ENCODE measurements at places on chromosomes 1 and 21.
A peak's percentile ranks its signal among the peaks of the same experiment; 100 is the strongest.

DNA sequence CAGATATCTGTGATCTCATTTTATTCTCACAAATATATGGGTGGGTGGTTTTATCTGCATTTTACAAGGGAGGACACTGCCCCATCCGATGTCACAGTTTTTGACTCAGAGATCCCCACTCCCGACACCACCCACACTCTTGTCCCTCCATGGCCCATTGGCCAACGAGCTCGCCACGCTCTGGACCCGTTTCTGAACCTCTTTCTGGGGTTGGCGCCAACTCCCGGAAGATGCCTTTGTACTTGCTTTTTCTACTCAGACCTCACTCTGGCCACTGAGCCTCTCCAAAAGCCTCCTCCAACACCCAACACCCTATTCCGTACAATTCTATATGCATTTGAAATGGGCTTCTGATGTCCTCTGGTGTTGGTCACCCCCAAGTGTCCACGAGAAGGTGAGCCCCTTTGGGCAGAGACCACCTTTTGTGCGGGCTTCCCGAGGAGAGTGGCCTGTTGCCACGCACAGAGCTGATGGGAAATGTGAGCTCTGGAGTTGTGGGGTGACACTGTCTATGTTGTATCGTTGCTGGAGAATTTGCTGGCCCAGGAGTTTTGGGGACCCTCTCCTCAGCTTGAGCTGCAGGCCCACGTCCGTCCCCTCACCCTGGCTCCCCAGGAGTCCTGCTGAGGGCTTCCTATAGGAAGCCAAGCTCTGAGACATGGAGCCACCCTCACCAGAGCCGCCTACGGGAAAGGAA lies 366.9 kb upstream of the VAMP3 start:
- DNase-seq: no peak

- no peak for DNase-seq
Measured at GRCh38 chr1:160795951-160796383, at the start of gene LY9. LY9 (plus strand) TSS chr1:160796174; CDS start chr1:160796188, 14 bp downstream.

- no peak for DNase-seq
Measured at GRCh38 chr1:183914276-183914675, 109.4 kb downstream of the RGL1 start.

- no peak for DNase-seq
Measured at GRCh38 chr1:58437623-58438022, 108.9 kb downstream of the OMA1 start.

DNA sequence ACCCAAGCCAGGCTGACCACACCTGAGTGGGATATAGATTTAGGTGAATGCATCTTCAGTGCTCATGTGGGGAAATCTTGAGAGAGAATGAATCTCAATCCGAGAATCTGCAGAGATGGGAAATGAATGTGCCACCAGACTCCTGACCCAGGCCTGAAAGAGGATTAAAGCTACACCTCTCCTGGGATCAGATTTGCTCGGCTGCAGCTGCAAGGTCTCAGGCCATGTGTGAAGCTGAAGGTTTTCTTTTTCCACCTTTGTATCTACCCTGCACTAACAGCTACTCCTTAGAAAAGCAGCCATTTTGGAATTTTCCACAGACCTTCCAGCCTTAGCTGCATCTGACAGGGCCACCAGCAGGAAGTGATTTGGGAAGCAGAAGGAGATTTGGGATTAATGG lies 18.3 kb downstream of the GPR3 start:
- no peak for DNase-seq

- no peak for DNase-seq
Measured at GRCh38 chr1:59641836-59642235, 172.9 kb upstream of the HOOK1 start.

DNA sequence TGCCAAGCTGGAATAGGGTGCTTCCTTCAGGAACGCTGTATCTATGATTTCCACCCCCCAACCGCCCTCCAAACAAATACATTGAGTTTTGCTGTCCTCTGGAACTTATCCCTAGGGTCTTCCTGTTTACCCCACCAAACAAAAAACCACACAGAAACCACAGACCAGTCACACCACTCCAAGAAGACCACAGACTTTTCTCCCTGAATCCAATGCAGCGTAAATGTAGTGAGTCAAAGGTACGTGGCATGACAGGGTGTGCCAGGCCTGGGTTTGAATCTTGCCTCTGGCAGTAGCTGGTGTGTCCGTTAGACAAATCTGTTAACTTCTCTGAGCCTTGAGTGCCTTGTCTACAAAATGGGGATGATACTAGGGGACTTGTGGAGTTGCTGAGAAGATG lies 27.8 kb downstream of the ASAP3 start:
- no peak for DNase-seq

DNA sequence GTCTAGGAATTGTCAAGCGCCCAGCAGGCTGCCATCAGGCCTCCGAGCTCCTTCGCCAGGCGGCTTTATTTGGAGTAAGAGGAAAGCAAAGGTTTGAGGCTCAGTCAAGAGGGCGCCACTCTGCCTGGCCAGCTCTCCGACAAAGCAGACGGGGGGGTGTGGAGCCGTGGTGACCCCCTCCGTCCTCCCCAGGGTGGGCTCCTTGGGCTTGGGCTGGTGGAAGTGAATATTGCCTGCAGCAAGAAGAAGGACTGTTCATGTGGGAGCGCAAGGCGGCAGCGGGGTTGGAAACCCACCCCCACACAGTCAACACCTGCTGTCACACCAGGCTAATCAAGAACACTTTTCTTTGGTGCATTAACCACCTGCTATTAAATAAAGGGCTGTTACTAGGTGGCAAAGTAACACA lies 14.6 kb downstream of the EPHX1 start:
- no peak for DNase-seq

DNA sequence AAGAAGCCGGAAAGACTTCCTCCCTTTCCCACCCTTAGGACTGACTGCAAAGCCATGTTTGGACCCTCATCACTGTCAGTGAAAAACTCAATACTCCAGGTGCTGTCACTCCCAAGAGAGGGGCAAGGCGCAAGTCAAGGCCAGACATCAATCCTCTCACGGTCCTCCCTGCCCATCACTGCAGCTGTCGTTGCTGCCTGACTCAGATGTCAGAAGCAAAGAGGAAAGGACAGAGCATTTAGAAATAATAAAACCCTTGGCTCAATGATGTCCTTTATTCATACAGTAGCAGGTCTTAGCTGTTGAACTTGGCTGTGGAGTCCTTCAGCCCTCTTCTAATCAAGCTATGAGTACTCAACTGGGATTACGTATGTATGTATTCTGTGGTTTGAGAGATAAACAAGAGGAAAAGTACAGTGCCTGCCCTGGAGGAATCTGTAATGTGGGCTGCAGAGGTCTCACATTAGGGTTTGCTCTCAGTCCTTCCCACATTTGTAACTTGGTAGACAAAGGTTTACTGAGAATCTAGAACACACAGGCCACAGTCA lies 13.5 kb downstream of the SUSD4 start:
- no peak for DNase-seq

DNA sequence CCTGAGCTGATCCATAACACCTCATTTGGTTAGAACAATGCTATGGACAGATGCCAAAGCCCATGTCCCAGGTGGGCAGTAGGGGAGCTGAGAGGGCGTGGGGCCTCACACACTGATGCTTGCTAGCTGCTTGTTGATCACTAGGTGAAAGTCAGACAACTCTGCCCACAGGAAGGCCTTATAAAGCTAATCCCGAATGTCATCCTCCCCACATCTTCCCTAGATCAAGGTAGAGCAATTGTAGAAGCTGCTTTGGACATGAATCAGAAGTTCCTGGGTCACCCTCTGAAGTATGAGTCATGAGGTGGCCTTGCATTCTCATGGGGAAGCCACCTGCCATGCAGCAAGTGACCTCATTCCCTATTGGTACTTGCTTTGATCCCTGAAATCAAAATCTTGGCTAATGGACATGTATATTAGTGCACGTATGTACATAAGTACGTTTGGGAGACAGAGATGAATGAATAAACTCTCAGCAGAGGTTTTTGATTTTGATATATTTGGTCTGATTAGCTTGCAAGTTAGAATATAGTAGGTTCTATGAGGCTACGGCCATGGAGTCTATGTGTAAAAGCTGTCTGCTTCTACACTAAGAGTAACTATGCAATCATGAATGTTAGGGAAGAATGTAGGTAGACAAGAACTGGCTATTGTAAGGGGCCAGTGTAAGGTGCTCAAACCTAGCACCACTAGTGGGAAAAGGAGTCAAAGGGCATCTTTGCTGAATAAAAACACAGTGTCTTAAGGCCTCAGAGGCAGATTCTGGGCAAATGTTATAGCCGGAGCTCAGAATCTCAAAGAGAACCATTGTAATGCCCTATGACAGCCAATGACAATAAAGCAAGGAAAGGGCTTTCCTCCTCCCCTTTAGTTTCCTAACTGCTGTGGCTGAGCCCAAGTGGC lies 52.6 kb downstream of the ABCA4 start:
- DNase-seq: peak; percentile 39

DNA sequence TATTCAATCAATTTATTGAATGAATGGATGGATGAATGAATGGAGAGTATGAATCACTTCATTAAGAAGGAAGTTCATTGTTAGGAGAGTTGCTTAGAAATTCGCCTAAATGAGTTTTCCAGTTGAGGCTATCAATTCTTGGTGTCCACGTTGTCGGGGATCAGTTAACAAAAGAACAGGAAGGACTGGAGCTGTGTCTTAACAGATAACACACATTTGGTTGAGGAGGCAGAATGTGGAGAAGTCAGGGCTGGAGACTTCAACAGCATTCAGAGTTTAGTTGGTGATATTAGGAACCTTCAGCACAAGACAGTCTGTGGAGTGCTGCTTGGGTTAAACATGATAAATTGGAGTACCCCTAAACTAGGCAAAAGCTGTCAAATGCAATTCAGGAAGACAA lies 33.7 kb downstream of the ZBTB18 start:
- no peak for DNase-seq

DNA sequence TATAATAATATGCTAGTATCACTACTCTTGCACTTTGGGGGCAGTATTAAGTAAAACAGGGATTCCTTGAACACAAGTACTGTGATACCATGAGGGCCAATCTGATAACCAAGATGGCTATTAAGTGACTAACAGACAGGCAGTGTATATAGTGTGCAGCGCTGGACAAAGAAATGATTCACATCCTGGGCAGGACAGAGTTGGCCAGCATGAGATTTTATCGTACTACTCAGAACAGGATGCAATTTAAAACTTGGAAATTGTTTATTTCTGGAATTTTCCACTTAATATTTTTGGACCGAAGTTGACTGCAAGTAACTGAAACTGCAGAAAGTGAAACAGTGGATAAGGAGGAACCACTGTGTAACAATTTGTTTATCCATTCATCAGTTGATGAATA lies 74.6 kb downstream of the DNTTIP2 start:
- peak; percentile 83 for DNase-seq

DNA sequence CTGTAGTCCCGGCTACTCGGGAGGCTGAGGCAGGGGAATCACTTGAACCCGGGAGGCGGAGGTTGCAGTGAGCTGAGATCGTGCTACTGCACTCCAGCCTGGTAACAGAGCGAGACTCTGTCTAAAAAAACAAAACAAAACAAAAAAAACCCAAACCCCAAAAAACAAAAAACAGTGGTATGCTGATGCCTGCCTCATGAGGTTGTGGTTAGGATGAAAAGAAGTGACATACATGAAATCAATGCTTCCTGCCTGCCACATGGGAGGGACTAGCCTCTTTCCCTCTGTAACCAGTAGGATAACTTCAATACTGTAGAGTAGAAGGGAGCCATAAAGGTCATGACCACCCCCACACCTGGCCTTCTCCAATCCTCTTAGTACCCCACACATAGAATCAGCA lies 55.2 kb downstream of the TENT5C start:
- no peak for DNase-seq

- no peak for DNase-seq
Measured at GRCh38 chr1:64051796-64052195, 151.6 kb upstream of the UBE2U start.

DNA sequence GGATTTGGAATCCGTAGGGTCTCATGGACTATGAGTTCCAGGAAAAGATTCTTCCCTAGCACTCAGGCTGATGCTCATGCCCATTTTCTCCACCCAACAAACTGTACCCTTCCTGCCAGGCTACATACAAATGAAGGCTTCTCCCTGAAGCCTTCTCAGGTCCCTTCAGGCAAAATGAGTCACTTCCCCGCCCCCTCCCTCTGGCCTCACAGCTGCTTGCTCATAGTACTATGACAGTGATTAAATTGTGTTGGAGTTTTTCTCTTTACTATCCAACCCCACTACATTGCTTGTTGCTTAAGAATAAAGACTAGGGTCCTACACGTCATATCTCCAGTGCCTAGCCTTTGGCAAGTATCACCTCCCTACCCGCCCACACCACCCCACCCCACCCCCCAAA lies 207.6 kb upstream of the NFIA start:
- no peak for DNase-seq

DNA sequence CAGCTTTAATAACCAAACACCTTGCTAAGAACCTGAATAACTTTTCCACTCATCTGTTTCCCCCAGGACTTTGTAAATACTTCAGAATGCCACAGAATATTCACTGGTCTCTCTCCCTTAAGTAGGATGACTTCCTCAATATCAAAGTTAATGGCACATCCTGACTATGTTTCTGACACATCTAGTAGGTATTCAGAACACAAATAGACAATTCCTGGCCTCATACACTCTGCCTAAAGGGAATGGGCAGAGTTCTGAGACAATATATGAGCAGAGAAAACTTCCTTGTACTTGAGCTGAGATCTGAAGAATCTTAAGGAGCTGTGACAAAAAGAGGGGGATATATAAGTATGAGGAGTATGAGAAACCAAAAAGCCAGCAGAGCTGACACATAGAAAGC lies 34.8 kb downstream of the ANKRD13C start:
- peak; percentile 51 for DNase-seq

GRCh38 chr1:37614105-37614504 lies 18.4 kb upstream of the GNL2 start:
- no peak for DNase-seq

DNA sequence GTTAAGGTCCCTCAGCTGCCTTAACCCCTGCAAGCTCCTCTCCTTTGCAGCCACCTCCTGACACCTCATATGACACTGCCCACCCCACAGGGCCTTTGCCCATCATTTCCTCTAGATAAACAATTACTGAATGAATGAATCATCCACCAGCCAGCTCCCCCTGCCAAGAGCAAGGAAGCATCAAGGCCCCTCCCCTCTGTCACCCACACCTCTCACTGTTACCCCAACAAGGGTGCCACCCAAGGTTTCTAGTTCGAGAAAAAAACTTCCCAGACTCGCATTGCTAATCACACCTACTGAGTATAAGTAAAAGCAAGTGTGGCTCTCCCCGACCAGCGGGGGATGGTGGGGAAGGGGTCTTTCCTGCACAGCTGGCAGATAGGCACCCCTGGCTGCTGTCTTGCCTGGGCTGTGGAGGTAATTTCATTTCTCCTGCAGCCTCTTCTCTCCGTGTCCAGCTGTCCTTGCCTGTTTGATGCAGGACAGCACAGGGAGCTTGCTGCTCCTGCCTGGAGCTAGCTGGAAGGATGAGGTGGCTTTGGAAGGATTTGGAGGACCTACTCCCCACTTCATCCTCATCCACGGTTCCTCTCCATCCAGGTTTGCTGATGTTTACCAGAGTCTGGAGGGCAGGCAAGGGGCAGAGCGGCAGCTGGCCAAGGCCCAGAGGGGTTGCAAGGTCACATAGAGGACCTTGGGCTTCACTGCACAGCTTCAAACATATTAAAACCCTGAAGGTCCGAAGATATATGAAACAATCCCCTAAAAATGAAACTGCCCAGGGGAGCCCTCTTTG lies 33.1 kb upstream of the LBR start:
- no peak for DNase-seq

- no peak for DNase-seq
Measured at GRCh38 chr1:56387071-56387740, 192.2 kb downstream of the PLPP3 start.
